Activated CD8-positive, alpha-beta T cell treated with anti-CD3 and anti-CD28 coated beads for 36 hours (primary cell): ENCODE measurements at places on chromosomes 2 and 18.

DNA sequence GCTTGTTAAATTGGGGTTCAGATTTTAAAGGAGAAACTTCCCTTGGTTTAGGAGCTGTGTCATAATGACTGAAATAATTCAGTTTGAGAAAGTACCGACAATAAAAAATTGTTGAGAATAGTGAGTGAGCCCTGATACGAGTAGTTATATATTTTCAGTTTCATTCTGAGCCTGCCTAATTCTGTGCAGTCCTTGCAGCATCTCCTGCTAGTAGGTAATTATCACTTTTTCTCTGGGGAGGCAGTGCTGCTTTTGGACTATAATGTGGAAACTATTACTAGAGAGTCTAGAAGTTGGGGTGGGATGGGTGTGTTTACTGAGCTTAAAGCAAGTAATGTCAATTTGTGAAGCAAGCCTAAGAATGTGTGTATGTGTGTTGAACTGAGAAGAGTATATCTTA is 21.7 kb downstream of the ZNF638 start:
- DNase-seq: no peak

- no peak for DNase-seq
Observed at GRCh38 chr2:33342171-33342570, 134.3 kb upstream of the RASGRP3 start.

DNA sequence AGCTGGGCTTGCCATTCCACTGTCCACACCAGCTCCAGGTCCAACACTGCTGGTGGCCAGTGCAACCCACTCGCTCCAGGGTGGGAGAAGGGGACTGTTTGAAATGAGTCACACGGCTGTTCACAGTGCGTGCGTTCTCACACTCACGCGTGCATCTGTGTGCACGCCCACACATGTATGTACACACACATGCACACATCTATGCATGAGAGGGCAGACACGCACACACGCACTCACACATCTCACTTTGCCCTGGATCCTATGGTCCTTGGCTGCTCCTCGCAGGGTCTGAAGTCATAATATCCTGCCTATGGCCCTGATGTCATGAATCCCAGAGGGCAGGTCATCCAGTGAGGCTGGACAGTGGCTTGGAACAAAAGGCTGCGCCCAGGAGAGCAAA is 182.8 kb downstream of the EIPR1 start:
- no peak for DNase-seq

DNA sequence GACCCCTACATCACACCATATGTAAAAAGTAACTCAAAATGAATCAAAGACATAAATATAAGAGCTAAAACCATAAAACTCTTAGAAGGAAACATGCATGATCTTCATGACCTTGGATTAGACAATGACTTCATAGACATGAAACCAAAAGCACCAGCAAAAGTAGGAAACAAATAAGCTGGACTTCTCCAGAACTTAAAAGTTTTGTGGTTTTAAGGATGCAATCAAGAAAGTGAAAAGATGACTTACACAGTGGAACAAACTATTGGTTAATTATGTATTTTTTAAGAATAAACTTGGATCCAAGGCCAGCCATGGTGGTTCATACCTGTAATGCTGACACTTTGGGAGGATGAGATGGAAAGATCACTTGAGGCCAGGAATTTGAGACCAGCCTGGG is 150.2 kb downstream of the GALNT1 start:
- no peak for DNase-seq

GRCh38 chr2:136049991-136050920 is 64.8 kb upstream of the DARS1 start:
- DNase-seq: no peak

- DNase-seq: no peak
Observed at GRCh38 chr18:76497021-76497420, 2.0 kb upstream of the ZNF516 start.

DNA sequence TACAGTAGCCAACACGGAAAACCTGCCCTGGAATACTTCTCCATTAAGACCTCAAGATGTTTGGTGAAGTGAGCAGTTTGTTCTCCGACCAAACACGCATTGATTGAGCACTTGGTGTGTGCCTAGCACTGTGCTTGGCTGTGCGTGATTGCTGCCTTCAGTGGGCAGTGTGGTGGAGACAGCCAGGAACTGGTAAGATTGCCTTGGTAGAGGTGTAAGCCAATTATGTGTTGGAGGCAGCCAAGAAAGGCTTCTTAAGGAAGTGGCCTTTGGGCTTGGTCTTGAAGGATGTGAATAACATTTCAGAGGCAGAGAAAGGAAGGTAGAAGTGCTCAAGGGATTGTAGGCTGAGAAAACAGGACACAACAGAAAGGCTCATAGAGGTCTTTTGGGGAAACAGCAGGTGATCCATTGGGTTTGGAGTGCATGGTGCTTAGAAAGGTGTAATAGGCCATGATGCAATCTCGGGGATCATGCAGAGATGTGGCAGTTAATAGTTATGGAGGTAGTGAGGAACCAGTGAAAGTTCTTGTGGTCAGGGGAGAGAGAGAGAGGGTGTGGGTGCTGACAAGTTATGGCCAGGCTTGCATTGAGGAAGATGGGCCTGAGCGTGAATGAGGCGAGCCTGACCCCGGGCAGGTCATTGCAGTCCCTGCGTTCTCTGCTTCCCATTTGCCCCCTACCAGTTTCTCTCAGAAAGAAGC is 6.3 kb downstream of the B3GNT2 start:
- peak; percentile 45 for DNase-seq

DNA sequence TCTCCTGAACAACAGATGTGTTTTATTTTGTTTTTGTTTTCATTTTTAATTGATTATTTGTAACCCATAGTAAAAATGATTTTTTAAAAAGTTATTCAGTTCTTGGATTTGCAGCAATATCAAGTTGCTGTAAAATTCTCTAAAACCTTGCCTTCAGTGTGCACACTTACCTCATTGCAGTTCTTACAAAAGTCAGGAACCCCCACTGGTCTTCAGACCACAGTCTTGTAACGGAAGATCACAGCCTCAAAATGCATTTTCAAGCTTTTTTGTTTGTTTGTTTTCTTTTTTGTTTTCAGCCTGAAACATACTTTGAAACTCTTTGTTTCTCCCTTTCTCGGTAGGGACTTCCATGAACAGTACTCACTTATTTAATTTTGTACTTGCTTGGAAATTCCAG is 1012.8 kb upstream of the GYPC start:
- no peak for DNase-seq

- DNase-seq: peak; percentile 30
Observed at GRCh38 chr2:219245899-219246230, 586 bp downstream of the STK16 start.

- no peak for DNase-seq
Observed at GRCh38 chr2:160505256-160505655, 11.6 kb upstream of the RBMS1 start.

DNA sequence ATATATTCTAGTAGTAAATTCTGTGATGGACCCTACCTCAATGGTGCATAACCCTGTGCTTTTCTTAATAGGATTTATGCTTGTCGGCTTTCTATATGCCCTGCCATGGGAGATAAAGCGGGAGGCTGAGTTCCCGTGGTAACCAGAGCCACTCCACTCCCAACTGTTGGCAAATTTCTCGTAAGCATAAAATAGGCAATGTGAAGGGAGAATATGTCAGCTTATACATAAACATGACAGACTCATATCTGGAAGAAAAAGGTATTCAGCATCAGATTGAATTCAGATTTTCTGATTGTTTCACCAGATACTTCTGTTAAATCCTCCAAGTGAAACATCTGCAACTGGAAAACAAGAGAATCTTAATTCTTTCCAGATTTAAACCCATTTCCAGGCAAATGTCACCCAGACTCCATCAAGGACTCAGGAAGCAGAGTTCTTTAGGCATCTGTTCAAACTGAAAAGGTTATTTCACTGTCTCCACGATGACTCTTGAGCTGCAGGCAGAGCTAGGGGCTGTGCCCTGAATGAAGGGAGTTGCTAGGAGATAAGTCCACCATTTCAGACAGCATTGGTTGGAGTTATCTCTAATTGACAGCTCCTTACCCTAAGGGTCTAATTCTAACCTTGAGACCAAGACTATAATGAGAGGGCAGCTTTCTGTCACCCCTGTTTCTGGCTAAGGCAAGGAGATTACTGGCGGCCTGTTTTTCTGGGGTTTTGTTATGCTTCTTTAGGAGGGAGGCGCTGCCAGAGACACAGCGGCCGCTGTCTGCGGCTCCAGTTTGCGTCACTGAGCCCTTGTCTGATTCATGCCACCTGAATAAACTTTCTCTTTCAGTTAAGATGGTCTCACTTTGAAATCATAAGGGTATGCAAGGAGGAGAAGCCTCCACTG is 381.3 kb downstream of the SOX11 start:
- no peak for DNase-seq

DNA sequence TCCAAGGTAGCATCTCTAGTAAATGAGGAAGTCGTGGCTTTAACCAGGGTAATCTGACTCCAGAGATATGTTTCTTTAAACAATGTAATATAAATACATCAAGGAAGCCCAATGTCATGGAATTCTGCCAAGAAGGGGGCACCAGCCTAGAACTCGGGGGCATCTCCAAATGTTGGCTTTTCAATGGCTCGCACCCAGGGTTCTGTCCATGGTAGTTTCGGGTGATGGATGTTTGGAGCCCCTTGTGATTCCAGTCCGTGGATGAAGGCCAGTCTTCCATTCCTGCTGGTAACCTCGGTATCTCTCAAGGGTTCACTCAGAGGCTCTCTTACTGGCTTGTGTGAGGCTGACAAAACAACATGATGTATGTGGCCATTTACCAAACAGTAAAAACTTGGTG is 91.7 kb upstream of the SPHKAP start:
- no peak for DNase-seq

DNA sequence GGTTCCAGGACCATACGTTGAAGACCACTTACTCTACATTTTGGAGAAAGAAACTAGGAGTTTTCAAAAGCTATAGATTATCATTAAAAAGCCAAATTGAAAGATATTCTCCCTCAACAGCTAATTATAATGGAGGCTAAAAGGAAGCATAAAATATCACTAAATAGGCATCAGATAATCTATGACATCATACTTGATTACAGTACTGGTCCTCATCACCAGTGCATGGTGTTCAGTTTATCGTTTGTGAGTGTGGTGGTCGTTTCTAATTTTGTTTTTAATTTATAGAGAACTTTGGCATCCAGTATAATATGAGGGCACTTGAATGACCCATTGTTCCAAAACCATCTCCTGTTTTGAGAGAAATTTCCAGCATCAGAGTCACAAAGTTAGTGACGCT is 80.9 kb downstream of the HNRNPLL start:
- no peak for DNase-seq

GRCh38 chr2:135163306-135163705 is 111.2 kb downstream of the RAB3GAP1 start:
- DNase-seq: no peak

DNA sequence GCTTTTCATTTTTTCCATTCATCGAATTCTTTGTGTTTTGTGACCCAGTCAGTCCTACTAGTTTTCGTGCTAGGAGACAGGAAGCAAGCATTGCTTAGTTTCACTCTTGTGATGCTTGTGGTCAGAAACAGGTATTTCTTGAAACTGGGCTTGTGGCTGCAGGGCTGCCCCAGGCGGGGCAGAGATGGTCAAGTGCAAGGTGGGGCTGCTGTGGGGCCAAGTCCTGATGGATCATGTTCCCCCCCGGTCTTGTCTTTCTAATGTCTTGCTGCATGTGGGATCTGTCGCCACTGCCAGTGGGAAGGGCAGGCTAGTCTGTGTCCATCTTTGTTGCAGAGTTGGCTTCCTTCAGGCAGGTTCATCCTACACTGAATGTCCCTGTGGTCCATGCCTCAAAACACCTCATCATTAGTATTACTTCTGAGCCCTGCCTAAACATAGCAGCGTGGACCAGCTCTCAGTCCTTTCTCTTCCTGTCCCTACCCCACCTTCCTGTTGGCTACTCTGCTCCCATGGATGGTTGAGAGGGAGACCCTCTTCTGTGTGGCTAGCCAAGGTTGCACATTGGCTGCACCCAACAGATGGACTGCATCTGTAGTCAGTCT is 38.7 kb downstream of the INPP4A start:
- peak; percentile 46 for DNase-seq

DNA sequence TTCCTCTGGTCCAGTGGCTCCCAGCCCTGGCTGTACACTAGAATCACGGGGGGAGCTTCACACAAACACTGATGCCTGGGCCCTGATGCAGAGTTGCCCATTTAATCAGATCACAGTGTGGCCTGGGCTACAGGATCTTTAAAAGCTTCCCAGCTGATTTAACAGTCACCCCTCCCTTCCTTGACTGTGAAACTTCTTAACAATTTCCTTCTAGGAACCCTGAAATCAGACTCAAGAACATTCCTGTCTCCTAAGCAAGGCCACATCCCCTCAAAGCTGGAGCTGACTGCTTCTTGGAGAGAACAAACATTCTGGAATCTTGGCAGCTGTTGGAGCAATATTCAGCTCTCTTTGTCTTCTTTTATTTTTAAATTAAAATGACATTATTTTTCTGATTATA is 88.7 kb downstream of the ADD2 start:
- no peak for DNase-seq
